Iris pigment epithelial cell (primary cell): ENCODE measurements at places on chromosomes 4 and X.

GRCh38 chrX:71181558-71181909 is 36.9 kb downstream of the NLGN3 start:
- no peak for DNase-seq

DNA sequence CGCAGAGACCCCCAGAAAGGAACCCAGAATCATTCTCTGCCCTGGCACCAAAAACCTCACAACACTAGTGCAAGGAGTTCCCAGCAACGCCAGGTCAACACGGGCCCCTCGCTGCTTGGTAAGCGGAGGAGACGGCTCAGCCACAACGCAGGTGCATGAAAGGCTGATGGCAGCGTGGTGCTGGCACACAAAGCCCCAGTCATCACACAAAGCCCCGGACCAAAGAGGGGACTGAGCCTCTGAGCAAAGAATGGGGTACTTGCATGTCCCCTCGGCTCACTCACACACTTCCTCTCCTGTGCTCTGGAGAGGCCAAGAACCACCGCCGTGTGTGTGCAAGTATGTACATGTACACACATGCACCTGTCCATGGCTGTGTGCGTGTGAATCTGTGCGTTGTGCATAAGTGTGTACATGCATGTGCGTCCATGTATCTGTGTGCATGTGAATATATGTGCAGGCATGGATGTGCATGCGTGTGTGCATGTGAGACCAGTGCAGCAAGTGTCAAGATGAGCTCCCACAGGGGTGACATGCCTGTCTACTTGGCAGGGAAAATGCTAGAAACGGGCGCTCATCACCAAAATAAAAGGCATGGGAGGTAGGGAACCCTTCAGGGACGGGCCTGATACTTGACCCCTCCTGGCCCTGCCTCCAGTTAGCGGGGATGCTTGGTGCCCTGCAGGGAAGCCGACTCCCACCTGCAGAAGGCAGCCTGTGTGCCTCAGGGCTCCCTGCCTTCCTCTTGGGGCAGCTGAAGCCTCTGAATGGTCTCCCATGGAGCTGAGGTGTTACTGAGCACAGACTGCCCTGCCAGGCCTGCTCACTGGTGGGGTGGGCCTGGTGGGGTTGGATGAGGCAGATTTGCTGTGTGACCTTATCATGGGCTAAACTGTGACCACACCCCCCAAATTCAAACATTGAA is 60.4 kb downstream of the ZFYVE28 start:
- DNase-seq = no peak

GRCh38 chr4:99300934-99301333 is 10.1 kb upstream of the ADH1A start:
- peak; percentile 98 for DNase-seq

DNA sequence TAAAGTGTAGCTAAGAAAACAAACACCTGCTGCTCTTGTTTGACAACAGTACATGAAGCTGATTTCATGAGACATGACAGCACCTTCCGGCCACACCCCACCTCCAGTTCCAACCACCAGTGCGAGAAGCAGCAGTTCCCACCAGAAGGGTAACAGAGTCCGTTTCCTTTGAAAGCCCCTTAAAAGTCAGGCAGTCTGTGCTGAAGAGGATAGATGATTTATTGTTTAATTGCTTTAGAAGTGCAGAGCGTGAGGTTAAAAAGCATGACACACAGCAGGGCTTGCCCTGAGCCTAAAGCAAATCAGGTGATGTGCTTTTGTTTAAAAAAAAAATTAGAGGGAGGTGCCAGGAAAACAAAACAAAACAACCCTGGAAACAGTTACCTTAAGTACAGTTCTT is 82.6 kb downstream of the HADH start:
- no peak for DNase-seq

GRCh38 chr4:21765810-21766407 is 182.7 kb downstream of the KCNIP4 start:
- DNase-seq = peak; percentile 45

GRCh38 chrX:10390187-10390586 is 230.2 kb downstream of the MID1 start:
- no peak for DNase-seq

GRCh38 chr4:98778206-98778605 is 119.8 kb upstream of the TSPAN5 start:
- DNase-seq = peak; percentile 95
